ENCODE measurements at places on chromosomes 1 and 21. TPM values are rescaled to one million over a fixed set of nuclear protein-coding genes. Genes with fewer than 3 reads are reported as not detected.

DNA sequence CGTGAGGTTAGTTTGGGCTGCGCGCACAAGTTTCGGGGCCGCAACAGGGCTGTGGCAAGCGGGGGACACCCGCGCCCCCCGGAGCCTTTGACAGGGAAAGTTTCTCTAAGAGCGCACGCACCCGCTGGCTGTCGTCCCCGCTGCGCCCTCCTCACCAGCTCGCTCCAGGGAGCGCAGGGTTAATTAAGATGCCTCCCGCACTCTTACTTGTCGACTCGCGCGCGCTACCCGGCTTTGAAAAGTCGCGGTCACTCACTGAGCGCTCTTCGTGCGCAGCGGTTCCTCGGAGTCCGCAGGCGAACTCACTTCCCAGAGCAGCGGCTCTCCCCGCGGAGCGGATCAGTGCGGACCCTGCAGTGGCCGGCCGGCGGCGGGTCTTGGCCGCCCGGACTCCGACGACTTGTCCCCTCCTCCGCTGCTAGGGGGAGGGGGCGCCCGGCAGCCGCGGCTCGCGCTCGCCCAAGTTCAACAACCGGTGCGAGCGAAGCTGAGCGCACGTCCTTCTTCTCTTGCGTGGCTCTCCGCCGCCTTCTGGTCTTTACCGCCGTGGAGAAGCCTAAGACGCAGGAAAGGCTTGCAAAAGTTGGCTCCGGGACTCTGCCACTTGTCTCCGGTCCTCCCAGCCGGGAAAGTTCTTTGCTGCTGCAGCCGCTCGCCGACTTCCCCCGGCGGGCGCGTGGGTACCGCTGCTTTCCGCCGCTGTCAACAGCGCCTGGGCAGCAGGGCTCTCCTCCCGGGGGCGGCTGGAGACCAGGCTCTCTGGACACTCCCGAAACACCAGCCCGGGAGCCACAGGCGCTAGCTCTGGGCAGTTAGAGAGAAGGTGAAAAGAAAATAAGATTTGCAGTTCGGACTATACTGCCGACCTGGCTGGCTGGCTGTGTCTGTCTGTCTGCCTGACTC is 506 bp downstream of the JUN start:
- DNase-seq: peak; percentile 67

DNA sequence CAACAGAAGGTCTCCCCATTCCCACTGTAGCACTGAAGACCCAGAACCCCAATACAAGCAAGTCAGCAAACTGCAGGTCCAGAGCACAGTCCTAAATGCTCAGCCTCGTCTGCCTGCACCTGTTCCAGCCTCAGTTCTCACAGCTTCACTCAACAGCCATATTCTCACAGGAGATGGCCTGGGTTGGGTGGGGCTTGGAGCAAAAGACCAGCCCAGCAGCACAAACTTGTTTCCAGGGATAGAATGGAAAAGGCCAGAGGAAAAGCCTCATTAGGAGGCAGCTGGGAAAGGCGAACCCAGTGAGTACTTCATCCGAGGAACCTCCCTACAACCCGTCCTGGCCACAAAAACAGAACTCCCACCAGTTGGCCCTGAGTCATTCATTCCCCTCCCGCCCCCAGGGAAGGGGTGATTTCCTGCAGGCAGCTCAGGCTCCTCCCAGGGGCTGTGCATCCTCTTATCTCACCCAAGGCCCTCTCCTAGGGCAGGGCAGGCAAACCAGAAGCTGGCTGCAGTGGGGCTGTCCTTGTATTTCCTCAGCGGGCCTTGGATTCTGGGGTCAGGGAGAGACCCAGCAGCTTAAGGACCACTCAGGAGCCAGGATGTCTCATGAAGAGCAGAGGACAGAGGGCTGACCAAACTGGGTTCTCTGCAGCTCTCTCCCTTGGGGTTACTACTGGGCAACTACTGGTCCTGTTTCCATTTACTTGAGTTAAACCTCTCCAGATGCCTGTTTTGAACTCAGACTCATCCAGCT is 7.4 kb upstream of the MPL start:
- DNase-seq: no peak

CYP4Z1 gene
- 0.64 TPM for polyA plus RNA-seq

OR14K1 gene
- not detected for polyA plus RNA-seq

GRCh38 chr1:8597455-8597854 is 220.0 kb downstream of the RERE start:
- DNase-seq: no peak

KLF17 gene
- 0.05 TPM for polyA plus RNA-seq

DNA sequence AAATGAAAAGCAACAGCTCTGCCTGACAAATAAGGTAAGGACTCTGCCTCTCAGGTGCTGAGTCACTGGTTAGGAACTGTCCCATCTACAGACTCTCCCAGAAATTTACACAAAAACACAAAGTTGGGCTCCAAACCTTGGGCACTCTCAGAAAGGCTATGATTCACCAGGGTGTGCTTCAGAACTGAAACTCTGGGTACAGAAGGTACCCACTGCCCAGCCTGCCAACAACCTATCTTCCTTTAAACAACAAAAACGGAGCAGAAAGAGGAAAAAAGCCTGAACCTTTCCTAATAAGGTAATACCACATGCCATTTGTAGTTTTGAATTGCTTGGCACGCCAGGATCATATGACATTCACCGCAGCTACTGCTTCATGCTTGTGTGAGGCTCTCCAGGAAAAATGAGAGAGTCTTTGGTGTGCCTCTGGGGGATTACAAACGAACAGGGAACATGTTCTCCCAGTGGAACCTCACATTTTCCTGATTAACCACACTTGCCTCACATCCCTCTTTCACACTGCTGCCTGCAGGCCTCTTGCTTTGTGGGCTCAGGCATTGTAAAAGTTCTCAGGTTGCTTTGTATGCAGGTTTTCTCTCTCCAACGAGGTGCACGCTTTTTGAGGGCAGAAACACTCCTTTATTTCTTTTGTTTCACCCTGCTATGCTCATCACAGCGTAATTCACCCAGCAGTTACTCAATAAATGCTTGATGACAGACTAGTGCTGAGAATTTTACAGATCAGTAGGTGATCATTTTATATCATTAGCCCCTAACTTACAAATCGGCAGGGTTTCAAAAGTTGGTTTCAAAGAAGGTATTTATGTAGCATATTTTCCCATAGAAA is 65.1 kb downstream of the GADD45A start:
- DNase-seq: no peak

Measured in left lung (tissue), 14 donors.